ENCODE measurements at places on chromosomes 7 and 10.

DNA sequence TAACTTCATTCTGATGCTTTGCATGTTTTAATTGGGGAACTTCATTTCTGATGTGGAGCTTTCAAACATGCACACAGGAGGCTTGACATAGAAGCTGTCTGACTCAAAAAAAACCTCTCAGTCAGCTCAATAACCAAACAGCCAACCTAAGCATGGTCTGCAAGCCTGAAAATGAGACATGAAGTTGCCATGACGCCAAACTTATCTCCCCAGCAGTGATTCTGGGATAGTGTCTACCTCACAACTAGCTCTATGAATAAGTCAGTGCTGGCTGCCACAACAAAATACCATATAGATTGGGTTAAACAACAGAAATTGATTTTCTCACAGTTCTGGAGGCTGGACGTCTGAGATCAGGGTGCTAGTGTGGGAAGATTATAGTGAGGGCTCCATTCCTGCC lies 244.2 kb downstream of the CCDC3 start:
- no peak for DNase-seq

GRCh38 chr7:125033506-125033905 lies 103.9 kb upstream of the POT1 start:
- no peak for DNase-seq

GRCh38 chr7:150739033-150739432 lies 1.8 kb downstream of the GIMAP5 start:
- DNase-seq: no peak

- no peak for DNase-seq
These were observed 1040.1 kb upstream of the LRRN3 start for GRCh38 chr7:110050785-110051184.

- DNase-seq: no peak
These were observed 1.2 kb upstream of the AKR1E2 start for GRCh38 chr10:4824791-4825310.

- DNase-seq: no peak
These were observed 41.0 kb upstream of the PTF1A start for GRCh38 chr10:23151071-23151470.

DNA sequence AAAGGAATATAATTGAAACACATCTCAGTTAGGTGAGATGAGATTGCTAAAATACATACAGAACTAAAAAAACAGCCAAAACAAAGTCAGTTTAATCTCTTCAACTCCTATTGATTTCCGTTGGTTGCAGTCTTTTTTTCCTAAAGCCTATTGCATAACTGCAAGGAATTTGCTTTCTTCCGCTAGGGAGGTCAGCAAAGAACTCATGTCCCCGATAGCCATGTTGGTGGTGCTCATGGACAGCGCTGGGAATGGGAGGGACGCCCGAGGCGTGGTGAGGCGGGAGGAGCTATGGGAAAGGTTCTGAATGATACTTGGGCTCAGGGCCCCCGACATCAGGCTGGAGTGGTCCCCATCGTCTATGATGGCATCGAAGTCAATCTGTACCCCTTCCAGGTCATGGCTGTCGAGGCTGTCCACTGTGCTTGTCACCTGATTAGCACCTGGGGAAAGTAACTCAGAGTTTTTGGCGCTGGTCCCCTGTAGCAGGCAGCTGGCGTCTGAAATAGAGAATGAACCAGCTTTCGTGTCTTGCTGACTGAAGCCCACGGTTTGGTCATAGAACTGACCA lies 261.4 kb upstream of the INHBA start:
- no peak for DNase-seq

DNA sequence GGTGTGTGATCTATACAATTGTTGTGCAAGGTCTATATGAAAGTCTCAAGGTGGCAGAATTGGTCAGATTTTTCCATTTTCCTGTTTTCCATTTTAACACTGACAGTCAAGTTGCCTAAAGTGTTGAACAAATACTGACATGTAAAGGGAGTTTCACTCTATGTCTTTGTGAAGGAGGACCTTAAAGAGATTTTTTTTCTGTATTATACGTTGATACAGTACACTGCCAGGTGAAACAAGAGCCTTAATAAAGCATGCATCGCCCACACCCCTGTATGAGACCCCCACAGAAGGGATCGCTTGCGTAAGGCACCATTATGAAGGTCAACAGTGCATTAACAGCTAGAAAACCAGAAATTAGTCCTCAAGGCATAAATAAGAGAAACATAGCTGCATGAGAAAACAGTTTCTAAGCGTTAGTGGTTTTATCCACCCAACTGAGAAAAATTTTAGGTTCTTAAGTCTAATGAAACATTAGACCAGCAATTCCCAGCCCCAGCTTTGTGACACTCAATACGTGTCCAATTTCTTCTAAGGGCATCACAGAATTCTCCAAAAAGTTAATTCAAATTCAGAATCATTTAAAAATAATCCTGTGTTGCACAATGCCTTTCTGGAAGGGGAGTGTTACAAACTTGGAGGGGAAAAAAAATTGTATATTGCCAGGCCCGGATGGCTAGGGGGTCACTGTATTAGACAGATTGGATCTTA lies 6.9 kb downstream of the KLF6 start:
- DNase-seq: no peak

- DNase-seq: no peak
These were observed 12.7 kb downstream of the GPRIN2 start for GRCh38 chr10:46543466-46544377.

DNA sequence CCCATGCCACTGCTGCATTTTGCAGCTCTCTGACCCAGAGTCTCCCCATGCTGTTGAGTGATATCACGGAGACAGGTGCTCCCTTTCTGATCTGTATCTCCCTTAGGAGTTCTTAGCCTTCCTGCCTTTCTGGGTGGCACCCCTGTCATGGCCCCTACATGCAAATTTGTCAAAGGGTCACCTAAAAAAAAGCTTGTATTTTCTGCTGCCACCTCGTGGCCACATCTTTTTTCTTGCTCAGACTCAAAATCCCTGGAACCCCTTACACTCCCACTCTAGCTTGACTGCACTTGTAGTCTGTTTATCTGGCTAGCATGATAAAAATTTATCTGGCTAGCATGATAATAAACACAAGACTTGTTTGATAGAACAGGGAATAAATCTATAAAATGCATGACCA lies 809.1 kb downstream of the SORCS1 start:
- no peak for DNase-seq

DNA sequence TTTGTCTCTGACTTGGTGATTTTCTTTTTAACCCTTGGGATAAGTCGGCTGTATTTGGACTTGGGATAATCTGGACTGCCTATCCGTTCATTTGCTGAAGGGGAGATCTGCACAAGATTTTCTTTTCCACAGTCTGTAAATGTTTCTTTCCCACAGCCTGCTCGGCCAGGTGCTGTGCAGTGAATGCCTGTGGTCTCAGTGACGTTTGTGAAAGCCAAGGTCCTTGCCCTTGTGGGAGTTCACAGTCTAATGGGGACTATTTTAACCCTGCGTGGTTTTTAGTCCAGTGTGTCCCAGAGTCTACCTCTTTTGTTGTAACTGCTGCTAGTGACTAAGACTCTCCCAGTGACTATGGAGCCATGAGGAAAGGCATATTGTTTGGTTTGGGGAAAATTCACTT lies 8.9 kb downstream of the PNLIP start:
- DNase-seq: no peak

DNA sequence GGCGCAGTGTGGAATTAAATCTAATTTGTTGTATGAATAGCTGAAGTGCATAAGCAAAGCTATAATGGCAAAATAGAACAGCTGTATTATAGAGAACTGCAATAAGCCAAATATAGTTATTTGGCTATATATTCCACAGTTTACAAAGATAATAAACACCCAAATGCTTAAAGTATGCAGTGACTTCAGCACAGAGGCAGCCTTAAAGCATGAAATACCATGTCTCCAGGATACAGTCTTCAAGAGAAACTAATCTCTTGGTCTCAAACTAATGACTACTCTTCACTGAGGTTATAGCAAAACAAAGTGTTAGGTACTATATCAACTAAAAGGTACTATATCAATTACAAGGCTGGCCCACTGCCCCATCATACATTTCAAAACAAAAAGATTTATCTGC lies 48.0 kb downstream of the NT5C2 start:
- DNase-seq: no peak

DNA sequence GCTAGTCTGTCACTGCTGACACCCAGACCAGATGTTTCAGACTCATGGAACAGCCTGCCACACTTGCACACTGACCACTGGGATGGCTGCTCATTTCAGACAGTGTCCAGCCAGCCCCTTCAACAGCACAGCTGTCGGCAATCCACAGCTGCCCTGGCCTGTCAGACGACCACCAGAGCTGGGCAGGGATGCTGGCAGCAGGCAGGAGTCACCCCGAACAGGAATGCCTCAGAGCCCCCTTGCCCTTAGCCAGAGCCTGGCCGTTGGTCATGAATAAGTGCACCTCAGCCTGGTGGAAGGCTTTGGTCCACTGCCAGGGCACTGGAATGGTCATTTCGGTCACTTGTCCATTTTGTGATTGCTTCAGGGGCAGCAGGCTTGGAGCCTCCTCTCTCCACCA lies 149.6 kb upstream of the TCERG1L start:
- DNase-seq: no peak

DNA sequence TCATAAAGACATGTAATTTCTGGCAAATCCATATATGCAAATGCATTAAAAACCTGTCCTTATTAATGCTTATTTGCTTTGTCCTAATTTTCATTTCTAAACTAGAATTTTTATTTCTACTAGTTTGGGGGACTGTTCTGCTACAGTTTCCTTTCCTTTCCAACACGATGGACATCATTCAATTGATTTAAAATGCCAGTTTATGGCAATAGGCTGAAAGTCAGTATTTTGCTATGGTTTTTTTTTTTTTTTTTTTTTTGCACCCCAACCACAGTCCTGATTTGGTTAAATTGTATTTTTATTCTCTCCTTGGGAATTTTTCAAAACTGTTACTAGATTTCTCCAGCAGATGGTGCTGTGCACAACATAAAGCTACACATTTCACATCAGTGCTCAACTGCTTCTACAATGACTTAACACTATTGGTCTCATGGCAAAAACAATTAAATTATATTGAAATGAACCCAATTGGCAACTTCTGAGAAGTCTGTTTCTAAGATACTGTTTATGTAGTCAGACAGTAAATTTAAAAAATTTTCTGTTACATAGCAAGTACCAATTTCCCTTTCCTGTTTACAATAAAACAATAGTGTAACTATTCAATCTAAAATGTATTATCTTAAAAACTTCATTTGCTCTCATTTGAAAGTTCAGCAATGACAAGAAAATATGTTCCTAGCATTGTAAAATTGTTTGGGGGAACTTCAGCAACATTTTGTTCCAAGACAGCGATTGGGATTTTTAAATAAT lies 193.8 kb upstream of the CCDC6 start:
- no peak for DNase-seq

GRCh38 chr10:59002011-59002410 lies 174.4 kb upstream of the PHYHIPL start:
- DNase-seq: no peak

GRCh38 chr7:134873253-134873652 lies 93.8 kb downstream of the CALD1 start:
- no peak for DNase-seq

DNA sequence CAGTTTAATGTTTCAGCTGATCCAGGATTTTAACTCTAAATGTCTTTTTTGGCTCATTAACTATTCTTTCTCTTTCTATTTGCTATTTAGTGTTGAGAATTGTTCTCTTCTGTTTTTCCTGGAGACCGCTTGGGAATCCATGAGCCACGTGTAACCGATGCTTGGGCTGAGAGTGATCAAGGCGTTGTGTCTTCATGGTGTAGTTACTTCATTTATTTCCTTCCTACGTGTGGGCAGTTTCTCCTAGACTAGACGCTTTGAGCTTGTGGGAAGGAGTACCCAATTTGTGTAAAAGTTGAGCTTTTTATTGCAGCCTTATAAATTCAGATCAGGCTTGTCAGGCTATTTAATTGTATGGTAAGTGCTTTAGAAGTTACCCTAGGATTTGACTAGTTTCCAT lies 2.9 kb downstream of the EIF3B start:
- DNase-seq: no peak

DNA sequence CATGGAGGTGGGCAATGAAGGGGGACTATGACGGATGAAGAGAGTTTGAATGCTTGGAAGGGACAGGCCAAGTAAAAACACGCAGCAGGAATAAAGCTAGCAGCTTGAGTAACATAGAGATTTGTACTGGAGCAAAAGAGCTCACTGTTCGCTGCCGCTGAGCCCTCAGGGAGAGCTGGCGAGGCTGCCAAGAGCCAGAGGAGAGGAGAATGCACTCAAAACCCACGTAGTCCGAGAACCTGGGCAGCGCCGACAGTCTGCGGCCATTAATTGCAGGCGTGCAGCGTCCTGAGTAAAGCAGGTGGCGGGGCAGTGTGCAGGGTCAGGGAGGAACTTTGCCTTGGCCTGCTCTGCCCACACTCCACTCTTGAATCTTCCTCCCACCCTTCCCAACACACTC lies 68.2 kb downstream of the SLC37A3 start:
- no peak for DNase-seq

DNA sequence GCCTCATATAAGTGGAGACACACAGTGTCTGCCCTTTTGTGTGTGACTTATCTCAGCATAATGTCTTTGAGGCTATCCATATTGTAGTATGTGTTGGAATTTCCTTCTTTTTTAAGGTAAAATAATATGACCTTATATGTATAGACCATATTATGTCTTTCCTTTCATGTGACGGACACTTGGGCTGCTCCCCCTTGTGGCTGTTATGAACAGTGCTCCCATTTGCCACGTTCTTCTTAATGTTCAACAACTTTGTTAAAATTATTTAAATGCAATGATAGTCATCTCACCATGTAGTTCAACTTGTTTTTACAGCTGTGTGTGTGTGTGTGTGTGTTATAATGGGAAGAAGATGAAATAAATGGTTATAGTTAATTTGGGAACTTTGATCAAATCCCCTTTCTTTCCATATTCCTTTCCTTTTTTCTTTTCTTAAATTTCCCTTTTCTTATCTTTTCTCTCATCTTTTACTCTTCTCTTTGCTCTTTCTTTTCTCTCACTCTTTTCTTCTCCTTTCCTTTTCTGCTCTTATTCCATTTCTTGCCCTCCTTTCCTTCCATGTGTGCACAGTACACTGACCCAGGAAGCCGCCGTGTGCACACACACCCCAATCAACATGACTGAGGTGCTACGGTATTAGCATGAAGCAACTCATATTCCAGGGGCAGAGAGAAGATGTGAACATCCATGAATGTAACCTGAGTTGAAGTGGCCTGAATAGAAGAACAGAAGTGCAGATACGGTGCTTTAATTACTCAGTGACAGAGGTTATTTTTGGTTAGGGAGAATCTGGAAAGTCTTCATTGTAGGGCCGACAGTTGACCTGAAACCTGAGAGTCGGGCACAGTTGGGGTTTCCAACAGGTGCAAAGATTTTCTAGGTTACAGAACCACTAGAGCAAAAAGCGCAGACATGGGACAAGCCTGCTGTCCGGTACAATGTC lies 596.6 kb downstream of the SDK1 start:
- peak; percentile 18 for DNase-seq

GRCh38 chr7:9507290-9507689 lies 1073.9 kb downstream of the NXPH1 start:
- no peak for DNase-seq

GRCh38 chr7:16034353-16034752 lies 347.9 kb upstream of the MEOX2 start:
- DNase-seq: no peak

Data from T-helper 9 cell (primary cell).